Activated naive CD4-positive, alpha-beta T cell treated with anti-CD3 and anti-CD28 coated beads for 36 hours (primary cell): ENCODE measurements at places on chromosomes 1 and 21. TPM values are rescaled to one million over a fixed set of nuclear protein-coding genes. Genes with fewer than 3 reads are reported as not detected.

DNA sequence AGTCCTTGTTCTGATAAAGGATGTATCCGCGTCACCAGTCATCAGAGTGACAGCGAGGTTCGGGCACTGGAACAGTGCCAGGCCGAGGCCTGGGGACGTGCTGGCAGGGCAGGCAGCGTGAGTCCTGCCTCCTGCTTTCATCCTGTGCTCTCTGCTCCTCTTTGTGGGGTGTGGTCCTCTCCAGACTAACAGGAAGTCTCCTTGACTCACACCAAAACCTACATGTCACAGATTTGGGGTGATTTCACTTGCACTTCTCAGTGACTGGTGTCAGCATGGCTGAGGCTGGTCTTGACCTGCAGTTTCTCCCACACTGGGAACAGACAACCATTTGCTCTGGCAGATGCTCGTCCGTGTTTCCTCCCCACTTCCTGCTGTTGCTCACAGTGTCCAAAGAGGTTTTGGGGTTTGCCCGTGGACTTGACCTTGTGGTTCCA lies 8.8 kb upstream of the NLRP3 start:
- peak; percentile 73 for DNase-seq
- no peak overlapping the region for H3K4me3 ChIP-seq
- H3K4me1 ChIP-seq: peaks cover 42% of the 10 kb centered on the region
- H3K36me3 ChIP-seq: no peaks in the 10 kb centered on the region

- H3K27ac ChIP-seq: peak overlapping the region; percentile 94
- H3K4me3 ChIP-seq: peak overlapping the region; percentile 71
- peaks cover 30% of the 10 kb centered on the region for H3K4me1 ChIP-seq
- peak; percentile 90 for DNase-seq
Observed at GRCh38 chr21:45478115-45478801, 64.0 kb downstream of the SLC19A1 start.

DNA sequence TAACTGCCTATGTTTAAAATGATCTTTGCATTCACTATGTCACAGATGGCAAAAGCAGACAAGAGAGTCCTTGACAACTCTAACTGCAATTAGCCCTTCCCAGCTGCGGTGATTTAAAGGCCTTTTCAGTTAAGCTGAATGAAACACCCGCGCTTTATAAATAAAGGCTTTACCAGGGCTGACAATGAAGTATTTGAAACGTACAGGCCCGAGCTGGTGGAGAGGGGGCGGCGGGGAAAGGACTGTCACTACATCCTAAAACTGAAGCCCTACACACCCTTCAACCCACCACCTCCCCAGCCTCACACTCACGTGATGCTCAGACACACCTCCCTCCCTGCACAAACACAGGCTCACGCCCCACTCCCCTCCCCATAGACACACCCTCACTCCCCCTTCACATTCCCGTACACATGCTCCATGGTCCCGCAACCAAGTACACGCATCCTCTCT lies 45.5 kb downstream of the GRIK3 start:
- H3K27ac ChIP-seq: no peak overlapping the region
- no peak for DNase-seq
- H3K4me1 ChIP-seq: no peaks in the 10 kb centered on the region
- no peak overlapping the region for H3K4me3 ChIP-seq
- H3K36me3 ChIP-seq: no peaks in the 10 kb centered on the region

DNA sequence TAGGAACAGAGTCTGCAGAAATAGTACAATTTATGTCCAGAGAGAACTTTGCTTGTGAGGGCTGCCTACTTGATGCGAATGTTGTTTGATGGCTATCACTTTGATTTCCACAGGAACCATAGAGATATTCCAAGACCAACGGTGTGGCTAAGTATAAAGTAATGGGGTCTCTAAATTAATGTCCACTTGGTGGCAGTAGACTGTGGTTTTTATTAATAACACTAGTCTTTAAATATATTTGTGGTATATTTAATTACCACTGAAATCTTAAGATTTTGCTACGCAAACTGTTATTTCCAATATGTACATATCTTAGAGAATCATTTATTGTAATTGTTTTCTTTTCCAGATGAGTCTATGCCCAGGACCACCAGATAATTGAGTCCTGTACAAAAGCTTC lies 647.9 kb downstream of the PLA2G4A start:
- no peak for DNase-seq
- H3K4me1 ChIP-seq: no peaks in the 10 kb centered on the region
- H3K36me3 ChIP-seq: no peaks in the 10 kb centered on the region
- no peak overlapping the region for H3K4me3 ChIP-seq

DNA sequence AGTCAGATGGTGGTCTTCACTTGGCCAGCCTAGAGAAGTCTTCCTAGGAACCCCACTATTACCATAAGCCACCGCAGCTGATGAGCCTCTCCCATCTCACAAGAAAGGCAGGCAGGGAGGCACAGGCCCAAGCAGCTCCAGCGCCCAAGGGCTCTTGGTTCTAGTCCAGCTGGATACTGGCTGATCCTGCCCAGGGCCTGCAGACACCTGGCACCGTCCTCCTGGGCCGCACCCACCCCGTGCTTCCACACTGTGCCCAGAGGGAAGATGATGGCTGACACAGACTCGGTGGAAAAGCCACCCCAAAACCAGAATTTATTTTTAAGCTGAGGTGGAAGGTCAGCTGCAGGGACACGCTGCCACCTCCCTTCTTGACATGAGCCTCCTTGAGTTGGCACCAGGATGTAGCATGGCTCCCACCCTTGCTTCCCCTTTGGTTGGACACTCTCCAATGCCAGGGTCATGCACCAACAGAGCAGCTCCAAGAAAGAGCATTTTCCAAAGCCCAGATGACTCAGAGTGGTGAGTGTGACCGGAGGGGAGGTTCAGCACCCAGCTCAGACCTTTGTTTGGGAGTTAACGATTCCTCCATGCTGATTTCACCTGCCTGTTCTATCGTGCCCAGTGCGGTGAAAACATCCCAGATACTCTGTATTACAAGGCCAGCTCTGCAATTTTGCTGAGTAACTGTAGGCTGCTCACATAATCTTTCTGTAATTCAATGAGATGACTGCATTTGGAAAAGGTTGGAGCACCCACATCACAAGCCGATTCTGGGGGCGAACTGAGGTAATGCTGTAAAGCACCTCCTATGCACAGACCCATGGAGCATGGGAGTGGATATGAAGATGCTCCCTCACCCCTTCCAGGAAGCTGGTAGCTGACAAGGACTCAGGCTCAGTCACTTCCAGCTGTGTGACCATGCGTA lies 63.1 kb upstream of the SLC2A1 start:
- no peak overlapping the region for H3K4me3 ChIP-seq
- no peaks in the 10 kb centered on the region for H3K27me3 ChIP-seq
- no peak overlapping the region for H3K27ac ChIP-seq
- H3K36me3 ChIP-seq: no peaks in the 10 kb centered on the region
- no peaks in the 10 kb centered on the region for H3K4me1 ChIP-seq

DNA sequence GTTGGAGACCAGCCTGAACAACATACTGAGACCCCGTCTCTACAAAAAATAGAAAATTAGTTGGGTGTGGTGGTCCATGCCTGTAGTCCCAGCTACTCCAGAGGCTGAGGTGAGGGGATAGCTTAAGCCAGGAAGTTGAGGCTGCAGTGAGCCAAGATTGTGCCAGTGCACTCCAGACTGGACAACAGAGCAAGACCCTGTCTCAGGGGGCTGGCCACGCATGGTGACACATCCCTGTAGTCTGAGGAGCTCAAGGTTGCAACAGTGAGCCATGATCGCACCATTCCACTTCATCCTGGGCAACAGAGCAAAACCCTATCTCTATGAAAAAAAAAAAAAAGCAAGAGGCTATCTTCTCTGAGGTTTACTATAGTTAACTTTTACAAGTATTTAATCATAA lies 12.7 kb upstream of the UBE4B start:
- H3K4me1 ChIP-seq: no peaks in the 10 kb centered on the region
- no peak overlapping the region for H3K27ac ChIP-seq
- DNase-seq: no peak
- H3K27me3 ChIP-seq: no peaks in the 10 kb centered on the region
- no peak overlapping the region for H3K4me3 ChIP-seq

DNA sequence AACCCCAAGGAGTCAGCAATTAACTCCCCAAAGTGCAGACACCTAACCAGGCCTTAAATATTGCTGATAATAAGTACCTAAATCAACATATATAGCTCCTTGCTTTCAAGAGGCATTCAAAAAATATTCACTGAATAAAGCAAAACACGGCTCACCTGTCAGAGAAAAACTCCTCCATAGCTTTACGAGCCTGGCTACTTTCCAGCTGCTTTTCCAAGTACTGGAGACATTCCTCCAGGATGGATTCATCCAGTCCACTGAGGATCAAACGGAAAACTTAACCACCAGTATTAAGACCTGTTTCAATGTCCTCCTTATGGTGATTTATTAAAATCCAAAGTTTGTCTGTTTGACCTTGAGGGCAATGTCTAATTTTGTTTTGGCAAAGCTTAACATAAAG lies 44.6 kb downstream of the UBR4 start:
- no peak for DNase-seq
- H3K27ac ChIP-seq: no peak overlapping the region
- H3K27me3 ChIP-seq: no peaks in the 10 kb centered on the region
- H3K36me3 ChIP-seq: peaks cover 73% of the 10 kb centered on the region

DNA sequence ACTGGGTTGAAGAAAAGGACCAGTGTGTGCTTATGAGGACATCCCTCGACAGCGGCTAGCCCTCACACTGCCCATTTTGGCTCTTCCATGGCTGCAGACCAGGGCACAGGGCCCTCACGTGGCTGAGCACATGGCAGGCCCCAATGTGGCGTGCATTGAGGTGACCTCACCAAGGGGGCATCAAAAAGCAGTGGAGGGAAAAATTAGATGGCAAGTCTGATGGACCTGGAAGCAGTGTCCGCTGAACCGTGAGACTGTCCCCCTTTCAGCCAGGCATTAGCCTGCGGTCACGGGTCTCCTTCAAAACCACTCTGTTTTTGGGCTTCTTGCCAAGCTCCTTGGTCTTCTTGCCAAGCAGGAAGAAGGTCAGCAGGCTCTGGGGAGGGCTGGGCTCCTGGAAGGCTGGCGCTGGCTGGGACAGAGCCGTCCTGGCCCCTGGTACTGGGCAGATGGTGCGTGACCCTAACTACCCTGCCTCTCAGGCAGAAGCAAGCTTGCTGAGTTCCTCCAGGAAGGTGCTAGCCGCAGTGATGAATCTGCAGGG lies 30.8 kb downstream of the TRIM67 start:
- H3K27me3 ChIP-seq: peaks cover 8% of the 10 kb centered on the region
- no peaks in the 10 kb centered on the region for H3K4me1 ChIP-seq
- H3K36me3 ChIP-seq: no peaks in the 10 kb centered on the region
- no peak for DNase-seq
- no peak overlapping the region for H3K27ac ChIP-seq
- H3K4me3 ChIP-seq: no peak overlapping the region

DNA sequence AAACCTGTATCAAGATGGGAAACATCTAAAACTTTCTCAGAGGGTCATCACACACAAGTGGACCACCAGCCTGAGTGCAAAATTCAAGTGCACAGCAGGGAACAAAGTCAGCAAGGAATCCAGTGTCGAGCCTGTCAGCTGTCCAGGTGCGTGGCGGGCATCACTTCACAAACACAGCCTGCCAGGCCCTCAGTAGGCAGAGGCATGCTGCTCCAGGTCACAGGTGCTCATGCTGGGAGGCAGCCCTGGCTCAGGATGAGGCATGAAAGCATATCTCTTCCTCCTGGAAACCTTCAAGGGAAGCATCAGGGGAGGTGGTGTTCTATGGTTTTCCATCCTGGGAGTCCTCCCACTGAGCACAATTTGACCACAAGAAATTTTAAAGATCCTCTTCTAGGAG lies 6.3 kb downstream of the CD2 start:
- peaks cover 53% of the 10 kb centered on the region for H3K4me1 ChIP-seq
- H3K4me3 ChIP-seq: peak overlapping the region; percentile 100
- no peaks in the 10 kb centered on the region for H3K27me3 ChIP-seq
- peak; percentile 30 for DNase-seq
- H3K27ac ChIP-seq: peak overlapping the region; percentile 100

DNA sequence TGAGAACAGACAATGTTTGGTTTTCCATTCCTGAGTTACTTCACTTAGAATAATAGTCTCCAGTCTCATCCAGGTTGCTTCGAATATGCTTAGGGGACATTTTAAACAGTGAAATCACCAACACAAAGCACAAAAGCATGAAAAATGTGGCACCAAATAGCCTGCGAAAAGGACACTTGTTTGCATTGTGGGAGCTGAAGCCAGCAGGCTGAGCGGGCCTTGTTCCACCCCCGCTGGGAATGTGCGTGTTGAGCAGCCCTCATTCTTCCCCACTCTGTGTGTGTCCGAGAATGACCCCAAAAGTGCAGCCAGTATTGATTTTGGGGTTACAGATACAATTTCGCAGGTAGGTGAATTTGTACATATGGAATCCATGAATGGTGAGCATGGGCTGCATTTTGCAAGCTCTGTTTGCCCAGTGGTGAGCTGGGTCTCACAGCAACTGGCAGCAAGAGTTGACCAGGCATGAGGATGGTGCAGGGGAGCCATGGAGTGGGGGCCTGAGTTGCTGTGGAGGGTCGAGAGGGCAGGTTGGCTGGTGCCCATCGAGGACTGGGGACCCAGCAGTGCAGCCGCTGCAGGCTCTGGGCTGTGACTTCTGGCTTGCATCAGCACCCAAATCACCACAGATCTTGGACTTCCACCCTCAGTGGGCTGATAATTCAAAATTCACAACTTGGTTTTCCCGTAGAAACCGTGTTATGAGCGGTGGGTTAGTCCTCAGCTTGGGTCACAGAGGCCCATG lies 29.4 kb downstream of the NENF start:
- no peaks in the 10 kb centered on the region for H3K27me3 ChIP-seq
- DNase-seq: no peak
- no peaks in the 10 kb centered on the region for H3K36me3 ChIP-seq
- H3K4me3 ChIP-seq: peak overlapping the region; percentile 25
- H3K4me1 ChIP-seq: peaks cover 3% of the 10 kb centered on the region

- peaks cover 18% of the 10 kb centered on the region for H3K4me1 ChIP-seq
- peaks cover 81% of the 10 kb centered on the region for H3K27me3 ChIP-seq
- no peaks in the 10 kb centered on the region for H3K36me3 ChIP-seq
- H3K27ac ChIP-seq: no peak overlapping the region
- no peak overlapping the region for H3K4me3 ChIP-seq
Observed at GRCh38 chr21:38984982-38985567, 179.3 kb downstream of the ETS2 start.

DNA sequence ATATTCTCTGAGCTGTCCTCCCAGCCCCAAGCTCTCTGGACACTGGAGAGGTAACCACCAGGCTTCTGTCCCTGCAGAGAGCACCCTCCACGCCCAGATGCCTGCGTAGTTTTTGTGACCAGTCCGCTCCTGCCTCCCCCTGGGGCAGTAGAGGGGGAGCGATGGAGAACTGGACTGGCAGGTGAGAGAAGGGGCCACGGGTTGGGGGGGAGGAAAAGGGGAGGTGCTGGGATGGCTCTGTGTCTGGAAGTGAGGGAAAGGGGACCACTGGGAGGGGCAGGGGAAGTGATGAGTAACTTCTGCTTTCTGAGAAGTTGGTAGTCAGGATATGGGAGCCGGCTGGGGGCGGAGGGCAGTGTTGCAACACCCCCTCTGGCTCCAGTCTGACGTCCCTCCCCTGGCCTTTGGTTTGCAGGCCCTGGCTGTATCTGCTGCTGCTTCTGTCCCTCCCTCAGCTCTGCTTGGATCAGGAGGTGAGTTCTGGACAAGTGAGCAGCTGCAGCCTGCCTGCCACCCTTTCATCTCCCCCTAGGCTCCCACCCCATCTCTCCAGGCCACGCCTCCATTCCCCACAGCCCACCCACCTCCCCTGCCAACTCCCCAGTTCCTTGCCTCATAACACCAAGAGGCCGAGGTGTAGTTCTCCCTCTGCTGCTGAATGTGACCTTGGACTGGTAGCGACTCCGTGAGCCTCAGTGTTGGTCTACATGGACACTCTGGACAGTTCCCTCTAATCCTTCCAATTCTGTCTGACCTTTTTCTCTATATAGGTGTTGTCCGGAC lies 3.1 kb downstream of the ADAMTSL4 start:
- peak; percentile 70 for DNase-seq
- no peak overlapping the region for H3K4me3 ChIP-seq
- H3K27ac ChIP-seq: no peak overlapping the region
- peaks cover 26% of the 10 kb centered on the region for H3K27me3 ChIP-seq
- no peaks in the 10 kb centered on the region for H3K36me3 ChIP-seq

The TCHHL1 gene
- total RNA-seq: not detected

The CFHR3 gene
- total RNA-seq: not detected

The CD5L gene
- total RNA-seq: not detected

The CFHR5 gene
- total RNA-seq: not detected
